ENCODE measurements at places on chromosomes 3 and 15.
A peak's percentile ranks its signal among the peaks of the same experiment; 100 is the strongest.

GRCh38 chr3:40639006-40639405 is 114.2 kb downstream of the ZNF621 start:
- DNase-seq = no peak
- peaks cover 16% of the 10 kb centered on the region for H3K27me3 ChIP-seq
- no peaks in the 10 kb centered on the region for H3K4me1 ChIP-seq

DNA sequence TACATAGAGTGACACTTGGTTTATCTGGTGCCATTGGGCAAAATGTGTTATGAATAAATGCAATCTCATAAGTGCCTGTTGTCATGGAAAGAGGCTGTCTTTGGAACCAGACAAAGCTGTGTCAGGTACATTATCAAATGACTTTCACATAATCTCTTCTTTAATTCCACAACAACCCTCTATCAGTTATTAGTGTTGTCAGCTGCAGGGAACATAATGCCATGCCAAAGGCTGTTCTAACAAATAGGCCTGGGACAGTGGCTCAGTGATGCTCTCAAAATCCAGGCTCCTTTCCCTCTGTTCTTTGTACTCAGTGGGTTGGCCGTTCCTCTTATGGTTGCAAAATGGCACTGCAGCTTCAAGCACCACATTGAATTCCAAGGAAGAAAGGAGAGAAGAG is 91.8 kb downstream of the ADAMTSL3 start:
- H3K27ac ChIP-seq = no peak overlapping the region
- H3K4me1 ChIP-seq = peaks cover 3% of the 10 kb centered on the region
- H3K4me3 ChIP-seq = no peak overlapping the region
- no peaks in the 10 kb centered on the region for H3K36me3 ChIP-seq
- no peak for DNase-seq

DNA sequence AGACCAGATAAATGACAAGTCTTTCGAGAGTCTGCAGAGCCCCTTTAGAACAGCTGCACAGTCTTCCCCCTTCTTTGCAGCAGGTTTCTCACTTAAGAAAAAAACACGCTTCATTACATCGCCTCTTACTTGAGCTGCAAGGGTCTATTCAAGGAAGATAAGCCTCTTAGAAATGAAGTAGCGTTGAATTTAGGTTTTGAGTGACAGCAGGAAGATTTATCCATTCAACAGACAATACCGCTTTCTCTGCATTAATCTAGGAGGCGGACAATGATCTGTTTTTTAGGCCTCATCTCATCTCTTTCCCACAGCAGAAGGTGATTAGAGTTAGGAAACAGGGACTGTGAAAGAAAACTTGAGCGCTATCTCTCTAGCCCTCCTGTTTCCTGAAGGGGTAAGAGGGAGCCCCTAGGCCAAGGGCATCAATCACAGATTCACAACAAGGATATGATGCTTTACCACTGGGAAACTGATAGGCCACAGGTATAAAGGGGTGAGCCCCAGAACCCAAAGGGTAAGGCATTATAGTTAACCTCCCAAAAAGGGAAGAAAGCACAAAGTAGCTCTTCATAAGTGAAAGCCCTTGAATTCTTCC is 84.3 kb downstream of the MECOM start:
- H3K27ac ChIP-seq = no peak overlapping the region
- no peak for DNase-seq
- no peaks in the 10 kb centered on the region for H3K36me3 ChIP-seq
- H3K4me3 ChIP-seq = no peak overlapping the region
- no peaks in the 10 kb centered on the region for H3K4me1 ChIP-seq

DNA sequence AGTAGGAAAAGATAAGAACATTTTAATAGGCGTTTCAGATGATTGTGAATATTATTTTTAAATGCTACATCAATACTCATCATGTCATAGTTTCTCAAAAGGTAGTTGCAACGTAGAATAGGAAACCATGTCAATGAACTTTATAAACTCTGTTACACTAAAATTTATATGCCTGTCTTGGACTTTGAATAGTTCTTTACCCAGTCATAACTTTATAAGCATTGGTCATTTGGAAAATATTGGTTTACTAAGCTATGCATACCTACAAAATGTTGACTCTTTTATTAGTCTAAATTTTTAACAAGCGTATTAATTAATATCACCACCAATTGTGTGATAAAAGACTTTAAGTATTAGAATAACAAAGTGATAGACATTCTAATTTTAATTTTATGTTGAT is 293.5 kb downstream of the CGGBP1 start:
- H3K4me3 ChIP-seq = no peak overlapping the region
- peaks cover 18% of the 10 kb centered on the region for H3K27me3 ChIP-seq
- no peaks in the 10 kb centered on the region for H3K4me1 ChIP-seq
- DNase-seq = no peak
- no peaks in the 10 kb centered on the region for H3K36me3 ChIP-seq

- no peak overlapping the region for H3K4me3 ChIP-seq
- no peak overlapping the region for H3K27ac ChIP-seq
- peaks cover 53% of the 10 kb centered on the region for H3K4me1 ChIP-seq
- no peaks in the 10 kb centered on the region for H3K27me3 ChIP-seq
- DNase-seq = no peak
Measured at GRCh38 chr15:58462973-58463663, 31.3 kb downstream of the LIPC start.

- no peaks in the 10 kb centered on the region for H3K27me3 ChIP-seq
- DNase-seq = no peak
- H3K4me3 ChIP-seq = no peak overlapping the region
- no peaks in the 10 kb centered on the region for H3K4me1 ChIP-seq
- no peak overlapping the region for H3K27ac ChIP-seq
Measured at GRCh38 chr3:109356442-109357155, 19.3 kb upstream of the DPPA4 start.

- peak; percentile 35 for DNase-seq
- peaks cover 18% of the 10 kb centered on the region for H3K36me3 ChIP-seq
- peak overlapping the region; percentile 89 for H3K4me3 ChIP-seq
- peaks cover 56% of the 10 kb centered on the region for H3K4me1 ChIP-seq
- H3K27me3 ChIP-seq = no peaks in the 10 kb centered on the region
- peak overlapping the region; percentile 97 for H3K27ac ChIP-seq
Measured at GRCh38 chr15:50764461-50765194, 878 bp downstream of the SPPL2A start.

DNA sequence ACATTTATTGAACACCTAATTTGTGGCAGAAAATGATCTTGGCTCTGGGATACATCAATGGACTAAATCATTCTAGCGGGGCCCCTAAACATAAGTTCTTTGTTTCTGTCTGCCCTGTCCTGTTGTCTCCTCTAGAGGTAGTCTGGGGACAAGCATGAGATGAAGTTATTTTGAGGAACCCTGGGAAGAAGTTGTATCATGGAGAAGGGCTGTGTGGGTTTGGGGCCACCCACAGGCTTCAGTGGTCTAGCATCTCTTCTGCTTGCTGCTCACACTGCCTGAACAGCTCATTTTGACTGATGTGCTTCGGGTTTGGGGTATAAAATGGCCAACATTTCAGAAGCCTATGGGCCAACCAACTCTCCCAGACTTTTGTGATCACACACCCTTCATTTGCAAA is 50.3 kb upstream of the OSBPL11 start:
- H3K4me1 ChIP-seq = no peaks in the 10 kb centered on the region
- no peak overlapping the region for H3K4me3 ChIP-seq
- no peaks in the 10 kb centered on the region for H3K27me3 ChIP-seq
- H3K36me3 ChIP-seq = no peaks in the 10 kb centered on the region
- no peak overlapping the region for H3K27ac ChIP-seq

GRCh38 chr3:171841620-171842000 is 1.5 kb upstream of the TMEM212 start:
- no peak for DNase-seq
- no peaks in the 10 kb centered on the region for H3K36me3 ChIP-seq
- peaks cover 9% of the 10 kb centered on the region for H3K27me3 ChIP-seq
- H3K4me3 ChIP-seq = no peak overlapping the region
- no peak overlapping the region for H3K27ac ChIP-seq
- peaks cover 9% of the 10 kb centered on the region for H3K4me1 ChIP-seq

- no peak for DNase-seq
- no peaks in the 10 kb centered on the region for H3K4me1 ChIP-seq
- peaks cover 17% of the 10 kb centered on the region for H3K27me3 ChIP-seq
- no peak overlapping the region for H3K4me3 ChIP-seq
Measured at GRCh38 chr15:45550436-45550835, 27.9 kb upstream of the SLC30A4 start.

DNA sequence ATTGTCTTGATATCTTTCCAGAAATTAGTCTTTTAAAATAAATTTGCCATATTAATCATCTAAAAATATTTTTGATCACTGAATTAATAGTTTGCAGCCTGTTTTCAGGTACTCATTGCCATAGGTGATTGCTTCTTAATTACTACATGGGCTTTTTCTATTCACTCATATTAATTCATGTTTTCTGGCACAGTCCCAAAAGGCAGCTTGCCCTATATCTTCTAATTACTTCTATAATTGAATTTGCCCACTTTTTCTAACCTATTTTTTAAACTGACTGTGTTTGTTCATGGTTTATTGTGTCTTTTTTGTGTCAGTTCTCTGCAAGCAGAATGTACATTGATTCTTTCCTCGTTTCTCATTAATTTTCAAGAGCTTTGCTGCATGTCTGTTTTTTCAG is 85.7 kb upstream of the SOX2 start:
- H3K4me1 ChIP-seq = no peaks in the 10 kb centered on the region
- H3K36me3 ChIP-seq = no peaks in the 10 kb centered on the region
- no peak overlapping the region for H3K27ac ChIP-seq
- no peaks in the 10 kb centered on the region for H3K27me3 ChIP-seq
- no peak overlapping the region for H3K4me3 ChIP-seq
- DNase-seq = no peak

- H3K27ac ChIP-seq = no peak overlapping the region
- no peak for DNase-seq
- H3K27me3 ChIP-seq = peaks cover 57% of the 10 kb centered on the region
- no peak overlapping the region for H3K4me3 ChIP-seq
Measured at GRCh38 chr3:129599073-129599472, 7.4 kb downstream of the PLXND1 start.

GRCh38 chr3:1477669-1478068 is 384.8 kb downstream of the CNTN6 start:
- H3K36me3 ChIP-seq = no peaks in the 10 kb centered on the region
- no peak overlapping the region for H3K27ac ChIP-seq
- H3K4me1 ChIP-seq = no peaks in the 10 kb centered on the region
- no peak overlapping the region for H3K4me3 ChIP-seq

DNA sequence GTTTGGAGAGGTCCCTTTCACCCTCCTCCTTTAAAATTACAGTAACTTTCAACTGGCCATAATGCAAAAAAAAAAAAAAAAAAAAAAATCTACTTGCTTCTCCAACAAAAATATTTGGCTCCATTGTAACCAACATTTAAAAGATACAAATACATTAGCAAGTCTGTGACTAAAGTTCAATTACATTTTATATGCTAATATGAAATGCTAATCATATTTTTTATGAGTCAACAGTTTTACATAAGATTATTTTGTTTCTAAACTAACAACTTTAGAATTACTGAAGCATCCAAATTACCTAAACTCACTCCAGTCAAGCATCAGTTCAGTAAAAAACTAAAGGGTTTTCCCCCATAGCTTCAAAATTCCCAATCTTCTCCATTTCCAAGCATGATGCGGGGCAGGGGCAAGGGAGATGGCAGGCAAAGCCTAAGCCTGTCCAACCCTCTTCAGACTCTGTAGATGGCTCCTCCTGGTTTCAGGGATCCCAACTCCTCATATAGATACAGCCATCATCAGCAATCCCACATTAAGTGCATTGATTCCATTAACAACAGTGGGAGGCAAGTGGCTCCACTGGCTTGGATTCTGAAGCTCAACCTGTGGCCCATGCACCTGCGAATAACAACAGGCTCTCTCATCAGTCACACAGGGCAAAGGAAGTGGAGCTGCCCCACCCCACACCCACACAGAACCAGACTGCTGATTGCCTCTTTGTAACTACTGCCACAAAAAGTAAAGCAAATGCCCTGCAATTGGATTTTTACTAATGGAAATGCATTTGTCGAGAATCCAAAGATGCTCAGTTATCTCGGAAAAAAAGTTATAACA is 15.0 kb downstream of the SFMBT1 start:
- peak; percentile 58 for DNase-seq
- peaks cover 5% of the 10 kb centered on the region for H3K36me3 ChIP-seq
- no peaks in the 10 kb centered on the region for H3K27me3 ChIP-seq
- H3K4me3 ChIP-seq = peak overlapping the region; percentile 15

- no peak overlapping the region for H3K4me3 ChIP-seq
- no peak overlapping the region for H3K27ac ChIP-seq
Measured at GRCh38 chr3:163056874-163057497, 1560.4 kb downstream of the OTOL1 start.

GRCh38 chr3:55804170-55805095 is 317.3 kb upstream of the WNT5A start:
- H3K27ac ChIP-seq = no peak overlapping the region
- DNase-seq = no peak
- no peaks in the 10 kb centered on the region for H3K36me3 ChIP-seq
- no peaks in the 10 kb centered on the region for H3K27me3 ChIP-seq
- no peak overlapping the region for H3K4me3 ChIP-seq

- no peak overlapping the region for H3K4me3 ChIP-seq
- peaks cover 5% of the 10 kb centered on the region for H3K4me1 ChIP-seq
- DNase-seq = no peak
- no peaks in the 10 kb centered on the region for H3K36me3 ChIP-seq
- H3K27me3 ChIP-seq = peaks cover 11% of the 10 kb centered on the region
Measured at GRCh38 chr15:32859996-32860395, 142.2 kb downstream of the GREM1 start.

DNA sequence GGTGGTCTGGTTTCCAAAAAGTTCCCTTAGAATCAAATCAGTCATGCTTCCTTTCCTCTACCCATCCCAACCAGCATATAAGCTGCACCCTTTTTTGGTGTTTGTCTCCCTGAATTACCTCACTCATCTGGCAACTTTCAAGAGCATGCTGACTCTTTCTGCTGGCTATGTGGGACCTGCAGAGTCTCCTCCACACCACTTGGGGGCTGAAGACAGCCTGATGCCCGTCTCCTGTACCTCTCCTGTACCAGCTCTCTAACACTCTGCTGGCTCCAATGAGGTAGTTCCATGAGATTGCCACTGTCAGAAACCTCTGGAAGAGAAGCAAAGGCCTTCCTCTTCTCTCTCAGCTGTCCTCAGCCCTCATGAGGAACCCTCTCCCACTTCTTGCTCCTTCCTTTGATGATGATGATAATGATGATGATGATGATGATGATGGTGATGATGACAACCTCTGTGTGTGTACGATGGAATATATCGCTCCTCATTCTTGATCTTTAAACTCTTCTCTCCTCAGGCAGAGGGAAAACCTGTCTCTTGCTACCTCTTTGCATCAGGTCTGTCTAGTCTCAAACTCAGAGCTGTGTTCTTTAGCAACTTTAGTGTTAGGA is 257.5 kb downstream of the ZNF621 start:
- H3K27me3 ChIP-seq = peaks cover 2% of the 10 kb centered on the region
- H3K27ac ChIP-seq = no peak overlapping the region
- no peak overlapping the region for H3K4me3 ChIP-seq
